ENCODE measurements at places on chromosomes 6 and 20.

GRCh38 chr6:142857796-142858555, 87.0 kb downstream of the HIVEP2 start:
- DNase-seq: no peak

DNA sequence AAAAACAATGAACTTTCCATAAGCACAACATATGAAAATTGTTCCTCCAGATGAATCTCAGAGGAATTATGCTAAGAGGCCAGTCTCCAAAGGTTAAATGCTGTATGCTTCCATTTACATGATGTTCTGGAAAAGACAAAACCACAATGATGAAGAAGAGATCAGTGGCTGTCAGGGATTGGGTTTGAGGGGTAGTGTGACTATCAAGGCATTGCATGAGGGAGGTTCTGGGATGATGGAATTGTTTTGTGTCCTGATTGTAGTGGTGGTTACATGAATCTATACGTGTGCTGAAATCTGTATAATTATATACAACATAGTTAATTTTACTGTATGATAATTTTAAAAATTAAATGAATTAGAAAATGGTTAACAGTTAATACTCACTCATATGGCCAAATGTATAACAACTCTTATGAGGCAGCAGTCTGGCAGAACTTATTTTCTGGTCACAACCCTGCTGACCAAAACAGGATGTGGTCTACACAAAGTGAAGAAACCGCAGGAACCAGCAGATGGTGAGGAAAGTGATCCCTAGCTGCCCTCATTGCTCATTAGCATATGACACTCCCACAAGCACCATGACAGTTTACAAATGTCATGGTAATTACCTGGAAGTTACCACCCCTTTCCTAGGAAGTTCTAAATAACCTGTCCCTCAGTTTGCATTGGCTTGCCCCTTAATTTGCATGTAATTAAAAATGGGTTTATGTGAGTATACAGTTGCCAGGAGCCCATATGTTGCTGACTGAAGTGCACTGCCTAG, 31.9 kb downstream of the NSFL1C start:
- peak; percentile 78 for DNase-seq

DNA sequence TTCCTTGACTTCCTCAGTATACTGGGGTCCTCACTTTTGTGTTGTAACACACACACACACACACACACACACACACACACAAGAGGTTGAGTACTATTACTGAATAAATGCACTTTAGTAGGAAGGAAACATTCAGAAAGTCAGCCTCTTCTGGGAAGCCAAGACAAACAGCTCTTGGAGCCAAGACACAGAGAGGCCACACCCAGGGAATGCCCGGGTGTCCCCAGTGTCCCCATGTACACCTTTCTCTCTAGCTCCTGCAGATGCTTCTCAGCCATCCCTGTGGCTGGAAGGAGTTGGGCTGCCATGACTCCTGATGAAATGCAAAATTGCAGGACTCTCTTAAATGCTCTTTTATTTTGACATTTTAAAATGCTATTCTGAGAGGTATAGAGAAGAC, 70.5 kb downstream of the PPP1R14C start:
- no peak for DNase-seq

DNA sequence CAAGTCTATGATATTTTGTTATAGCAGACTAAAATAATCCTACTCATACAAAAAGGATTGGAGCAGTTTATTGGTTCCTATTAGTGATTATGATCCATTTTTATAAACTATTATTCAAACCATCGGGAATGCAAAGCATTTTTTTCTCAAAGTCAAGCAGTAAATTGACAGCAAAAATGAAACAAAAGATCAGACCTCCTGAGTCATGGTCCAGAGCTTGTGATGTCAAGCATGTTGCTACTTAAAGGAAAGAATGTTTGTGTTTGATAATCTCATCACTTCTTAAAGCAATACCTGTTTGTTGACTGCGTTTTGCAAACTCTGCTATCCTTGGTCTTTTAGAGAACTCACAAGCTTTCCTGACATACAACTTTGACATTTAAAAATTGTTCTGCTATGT, 204.4 kb downstream of the SAMD5 start:
- no peak for DNase-seq

DNA sequence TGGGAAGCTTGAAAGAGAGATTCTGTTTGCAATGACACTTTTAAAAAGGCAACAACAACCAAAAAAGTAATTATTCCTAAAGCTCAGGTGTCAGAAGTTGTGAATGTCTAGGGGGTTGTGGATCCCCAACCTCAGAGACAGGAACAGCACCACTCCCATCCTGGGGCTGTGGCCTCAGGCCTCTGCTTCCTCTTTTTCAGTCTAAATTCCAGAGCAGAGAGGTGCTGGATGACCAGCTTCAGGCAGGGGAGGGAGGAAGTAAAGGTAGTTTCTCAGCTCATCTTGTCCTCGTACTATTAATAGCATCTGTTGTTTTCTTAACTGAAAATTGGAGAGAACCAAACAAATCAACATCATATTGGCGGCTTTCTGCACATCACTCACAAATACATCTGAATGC, 8.3 kb downstream of the NT5E start:
- DNase-seq: no peak

GRCh38 chr6:4895971-4896370, 107.9 kb downstream of the RPP40 start:
- DNase-seq: no peak

DNA sequence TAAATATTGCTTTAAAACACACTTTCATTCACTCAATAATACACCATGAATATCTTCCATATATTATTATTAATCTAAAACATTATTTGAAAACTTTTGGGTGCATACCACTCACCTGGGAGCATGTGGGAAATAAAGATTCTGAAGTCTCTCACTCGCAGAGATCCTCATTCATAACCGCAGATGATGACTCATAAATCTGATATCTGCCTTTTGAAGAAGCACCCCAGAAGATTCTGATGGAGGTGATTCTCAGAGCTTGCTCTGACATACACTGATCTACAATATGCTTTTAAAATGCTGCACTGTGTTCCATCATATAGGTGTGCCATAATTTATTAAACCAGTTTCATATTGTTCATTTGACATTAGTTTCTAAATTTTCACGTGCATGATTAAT, 135.0 kb upstream of the SGK1 start:
- DNase-seq: no peak

DNA sequence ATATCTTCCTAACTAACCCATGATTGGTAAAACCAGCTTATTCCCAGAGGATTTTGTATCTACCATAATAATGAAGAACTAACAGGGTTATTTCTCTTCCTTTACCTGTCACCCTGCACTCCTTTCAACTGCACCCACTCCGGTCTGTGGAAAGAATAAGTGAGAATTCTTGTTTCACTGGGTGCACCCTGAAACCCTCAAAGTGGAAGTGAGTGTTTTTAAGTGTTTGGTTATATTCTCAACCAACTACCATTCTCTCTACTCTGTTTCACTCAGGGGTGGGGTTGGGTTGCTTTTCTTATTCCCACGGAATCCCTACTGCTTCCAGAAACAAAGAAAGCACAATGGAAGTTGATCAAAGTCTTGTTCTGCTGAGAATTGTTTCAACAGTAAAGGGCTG, 42.6 kb upstream of the KHDRBS2 start:
- DNase-seq: no peak

DNA sequence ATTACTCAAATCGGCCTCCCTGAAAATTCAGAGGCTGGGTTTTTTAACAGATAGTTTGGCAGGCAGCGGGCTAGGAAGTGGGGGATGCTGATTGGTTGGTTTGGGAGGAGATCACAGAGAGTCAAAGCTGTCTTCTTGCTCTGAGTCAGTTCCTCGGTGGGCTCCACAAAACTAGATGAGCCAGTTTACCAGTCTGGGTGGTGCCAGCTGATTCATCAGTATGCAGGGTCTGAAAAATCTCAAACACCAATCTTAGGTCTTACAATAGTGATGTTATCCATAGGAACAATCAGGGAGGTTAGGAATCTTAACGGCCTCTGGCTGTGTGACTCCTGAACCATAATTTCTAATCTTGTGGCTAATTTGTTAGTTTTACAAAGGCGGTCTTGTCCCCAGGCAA, 190.7 kb downstream of the C6orf118 start:
- no peak for DNase-seq

GRCh38 chr20:20271271-20271670, 96.6 kb upstream of the INSM1 start:
- DNase-seq: no peak

GRCh38 chr6:133918208-133918930, 29.5 kb downstream of the TCF21 start:
- DNase-seq: no peak

- DNase-seq: no peak
Observed at GRCh38 chr6:86964029-86964579, 26.8 kb downstream of the HTR1E start.

DNA sequence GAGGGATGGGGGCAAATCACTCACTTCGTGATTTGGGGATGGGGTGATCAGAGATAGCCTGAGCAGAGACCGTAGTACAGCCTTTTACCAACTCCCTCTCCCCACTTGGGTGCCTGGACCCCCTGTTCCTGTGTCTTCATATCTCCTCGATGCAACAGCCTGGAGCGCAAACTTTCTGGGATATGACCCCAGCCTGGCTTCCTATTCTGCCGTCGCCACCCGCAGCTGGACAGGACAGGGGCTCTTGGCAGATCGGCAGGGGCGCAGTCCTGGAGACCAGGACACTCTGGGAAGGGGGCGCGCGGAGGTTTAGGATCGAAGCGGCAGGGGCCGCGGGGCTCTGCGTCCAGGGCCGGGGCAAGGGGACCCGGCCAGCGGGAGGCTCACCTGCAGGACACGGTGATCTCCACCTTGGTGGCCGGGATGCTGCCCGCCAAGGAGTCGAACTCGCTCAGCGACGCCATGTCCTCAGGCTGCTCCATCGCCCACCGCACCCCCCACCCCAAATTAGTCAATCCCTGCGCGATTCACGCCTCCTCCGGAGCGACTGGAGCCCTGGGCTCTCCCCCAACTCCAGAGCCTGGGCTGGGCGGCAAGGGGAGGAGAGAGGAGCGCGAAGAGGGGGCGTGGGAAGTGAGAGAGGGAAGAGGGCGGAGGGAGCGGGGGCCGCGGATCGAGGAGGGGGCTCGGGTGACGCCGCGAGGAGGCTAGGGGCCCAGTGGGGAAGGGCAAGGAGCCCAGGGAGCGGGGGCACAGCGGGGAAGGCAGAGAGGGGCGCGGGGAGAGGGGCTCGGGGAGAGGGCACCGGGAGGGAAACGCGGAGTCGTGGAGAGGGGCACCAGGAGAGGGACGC, at the start of gene CPNE5:
CPNE5 (minus strand) TSS at position 549 of the 853 bp plus-strand sequence; CDS start at position 482, 67 bp downstream.
- no peak for DNase-seq

GRCh38 chr20:1242530-1242929, 16.7 kb downstream of the RAD21L1 start:
- DNase-seq: peak; percentile 66

DNA sequence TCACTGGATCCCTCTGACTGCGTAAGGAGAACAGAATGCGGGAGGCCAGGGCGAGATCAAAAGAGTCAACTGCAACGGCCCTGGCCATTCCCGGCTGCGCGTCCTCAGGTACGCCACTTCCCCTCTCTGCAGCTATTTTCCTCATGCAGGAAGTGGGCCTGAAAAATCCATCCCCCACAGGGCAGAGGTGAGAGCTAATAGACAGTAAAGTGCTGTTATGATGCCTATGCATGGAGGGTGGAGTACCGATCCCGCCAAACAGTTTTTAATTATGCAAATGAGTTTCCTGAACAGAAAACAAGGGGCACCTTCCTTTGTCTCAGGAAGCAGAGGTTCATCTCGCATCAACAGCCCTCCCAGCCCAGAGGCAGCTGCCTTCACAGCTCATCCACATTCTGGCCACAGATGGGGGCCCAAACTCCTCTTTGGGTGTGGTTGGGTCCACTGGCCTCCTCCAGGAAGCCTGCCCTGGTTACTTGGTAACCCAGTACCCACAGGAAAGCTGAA, 9.3 kb downstream of the PREX1 start:
- no peak for DNase-seq

DNA sequence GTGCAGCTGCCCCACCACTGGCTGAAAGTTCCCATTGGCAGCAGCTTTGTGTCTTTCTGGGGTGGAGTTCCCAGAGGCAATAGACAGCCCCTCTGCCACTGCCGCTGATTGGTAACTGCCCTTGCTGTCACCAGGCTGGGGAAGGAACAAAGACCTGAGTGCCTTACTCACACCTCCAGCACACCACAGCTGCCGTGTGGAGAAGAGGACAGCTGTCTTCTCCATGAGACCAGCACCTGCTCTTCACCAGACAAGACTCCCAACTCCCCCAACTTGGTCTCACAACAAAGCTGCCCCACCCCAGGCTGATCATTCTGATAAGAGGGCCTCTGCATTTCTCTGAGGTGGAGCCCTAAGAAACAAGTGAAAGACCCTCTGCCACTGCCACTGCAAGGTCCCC, 39.7 kb upstream of the PTCHD4 start:
- DNase-seq: no peak

GRCh38 chr6:106145144-106145543, 59.0 kb downstream of the PRDM1 start:
- no peak for DNase-seq

DNA sequence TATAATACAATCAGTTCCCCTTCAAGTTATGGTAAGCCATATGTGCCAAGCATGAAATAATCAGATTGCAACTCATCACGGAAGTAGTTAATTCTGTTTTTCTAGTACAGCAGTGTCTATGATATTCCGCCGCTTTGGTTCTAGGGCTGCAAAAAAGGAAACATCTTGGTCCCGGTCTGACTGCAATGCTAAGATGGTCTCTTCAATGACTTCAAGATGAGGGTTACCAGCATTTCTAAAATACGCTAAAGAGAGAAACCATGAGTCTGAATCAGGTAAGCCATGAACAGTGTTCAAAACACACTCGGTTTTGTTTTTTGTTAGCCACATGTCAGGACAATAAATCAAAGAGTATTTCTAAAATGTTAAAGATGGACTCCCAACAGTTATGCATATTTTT, 3.2 kb upstream of the ANKRD60 start:
- no peak for DNase-seq

DNA sequence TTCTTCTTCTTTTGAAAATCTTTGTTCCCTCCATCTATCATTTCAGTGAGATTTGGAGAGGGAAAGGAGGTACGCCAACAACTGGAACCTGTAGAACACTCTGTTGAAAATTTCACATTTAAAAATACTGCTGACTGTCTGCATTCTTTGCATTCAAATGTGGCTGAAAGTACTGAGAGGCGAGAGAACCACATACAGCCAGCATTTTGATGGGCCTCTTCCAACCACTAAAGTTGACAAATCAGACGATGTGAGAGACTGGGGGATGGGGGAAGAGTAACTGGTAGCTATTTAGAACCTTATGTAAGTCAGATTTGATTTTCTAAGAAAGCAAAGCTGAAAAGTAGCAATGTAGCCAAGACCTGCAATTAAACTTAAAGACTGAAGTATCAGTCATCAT, 77.5 kb downstream of the FKBP5 start:
- no peak for DNase-seq

- DNase-seq: no peak
Observed at GRCh38 chr20:48405909-48406308, 421.9 kb downstream of the PREX1 start.

DNA sequence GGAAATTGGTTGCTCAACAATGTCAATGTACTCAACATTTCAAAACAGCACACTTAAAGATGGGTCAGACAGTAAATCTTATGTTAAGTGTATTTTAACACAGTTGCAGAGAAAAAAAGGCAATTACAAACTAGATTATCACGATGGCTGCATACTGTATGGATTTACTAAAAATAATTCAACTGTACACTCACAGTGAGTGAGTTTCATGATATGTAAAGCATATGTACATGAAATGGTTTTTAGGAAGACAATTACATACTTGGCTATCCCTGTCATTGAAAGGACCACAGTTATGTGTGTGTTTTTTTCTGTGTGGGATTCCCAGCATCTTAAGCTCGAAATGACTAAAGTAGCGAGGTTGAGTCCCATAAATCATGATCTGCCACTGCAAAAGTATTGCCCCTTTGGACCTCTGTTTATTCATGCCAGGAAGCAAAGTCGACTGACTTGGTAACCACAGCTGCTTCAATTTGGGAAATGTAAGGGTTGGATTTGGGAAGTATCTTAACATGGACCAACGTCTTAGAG, 5.5 kb upstream of the SALL4 start:
- no peak for DNase-seq

Data from AG04450 (cell line).